CD4-positive, CD25-positive, alpha-beta regulatory T cell (primary cell): ENCODE measurements at places on chromosomes 5 and 9.
A peak's percentile ranks its signal among the peaks of the same experiment; 100 is the strongest.

DNA sequence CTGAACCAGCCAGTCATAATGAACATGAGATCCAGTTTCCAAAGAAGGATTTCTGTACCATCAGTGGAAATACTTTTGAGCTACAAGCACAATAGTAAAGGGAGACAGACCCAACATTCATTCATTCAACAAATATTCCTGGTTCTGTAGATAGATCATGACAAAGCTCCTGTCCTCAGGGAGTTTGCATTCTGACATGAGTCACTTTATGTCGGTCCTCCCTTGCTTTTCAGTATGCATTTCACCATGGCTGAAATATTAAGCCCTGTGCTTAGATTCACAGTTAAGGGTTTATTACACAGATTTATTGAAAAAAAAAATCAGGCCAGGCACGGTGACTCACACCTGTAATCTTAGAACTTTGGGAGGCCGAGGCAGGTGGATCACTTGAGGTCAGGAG lies 5.4 kb upstream of the MYOT start:
- no peak for DNase-seq

DNA sequence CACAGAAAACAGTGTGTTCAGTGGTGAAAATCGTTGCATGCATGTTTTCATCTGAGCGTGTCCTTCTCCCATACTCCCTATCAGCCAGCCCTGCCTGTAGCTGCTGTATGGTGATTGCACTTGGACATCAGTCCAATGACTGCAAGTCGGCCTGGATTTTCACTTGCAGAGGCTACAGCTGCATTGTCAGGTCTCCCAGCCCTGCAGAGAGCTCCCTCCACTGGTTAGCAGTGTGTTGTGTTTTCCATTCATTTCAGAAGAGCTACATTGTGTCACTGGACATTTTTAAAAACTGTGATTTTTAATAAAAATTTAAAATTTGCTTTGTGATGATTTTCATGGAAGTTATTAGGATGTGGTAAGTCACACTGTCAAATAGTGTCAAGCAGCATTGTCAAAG lies 96.6 kb downstream of the SYK start:
- DNase-seq, result no peak

GRCh38 chr5:153654504-153655200 lies 164.2 kb downstream of the GRIA1 start:
- no peak for DNase-seq

DNA sequence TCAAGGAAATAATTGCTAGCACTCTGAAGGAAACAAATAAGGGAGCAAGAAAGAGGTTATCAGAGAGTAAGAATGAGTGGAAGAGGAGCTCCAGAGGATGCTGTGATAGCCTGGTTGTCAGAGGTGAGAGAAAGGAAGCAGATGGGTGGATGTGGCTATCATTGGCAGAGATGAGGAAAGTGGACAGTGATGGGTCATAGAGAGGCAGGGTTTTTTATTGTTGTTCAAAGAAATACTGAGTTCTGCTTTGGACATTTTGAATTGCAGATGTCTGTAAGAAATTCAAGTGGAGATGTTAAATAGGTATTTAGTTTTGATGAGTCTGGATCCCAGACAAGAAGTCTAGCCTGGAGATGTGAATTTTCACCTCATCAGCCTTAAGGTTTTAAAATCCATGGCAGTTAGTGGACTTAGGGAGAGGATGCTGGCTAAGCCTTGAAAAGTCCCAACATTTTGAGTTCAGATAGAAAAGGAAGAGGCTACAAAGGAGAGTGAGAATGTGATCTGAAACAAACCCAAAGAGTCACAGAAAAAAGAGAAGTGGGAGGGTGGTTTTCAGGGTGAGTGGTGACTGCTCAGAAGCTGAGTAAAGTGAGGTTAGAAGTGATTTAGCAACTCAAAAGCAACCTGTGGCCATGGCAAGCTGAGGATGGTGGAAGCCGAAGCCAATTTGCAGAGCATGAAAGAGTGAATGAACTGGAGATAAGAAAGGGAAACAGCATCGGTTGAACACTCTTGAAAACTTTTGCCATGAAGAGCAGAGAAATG lies 50.4 kb downstream of the PPIC start:
- no peak for DNase-seq

- DNase-seq, result no peak
Measured at GRCh38 chr5:24923400-24923799, 278.6 kb upstream of the CDH10 start.

- DNase-seq, result peak; percentile 14
Measured at GRCh38 chr9:112180387-112180881, 5.3 kb upstream of the SUSD1 start.

DNA sequence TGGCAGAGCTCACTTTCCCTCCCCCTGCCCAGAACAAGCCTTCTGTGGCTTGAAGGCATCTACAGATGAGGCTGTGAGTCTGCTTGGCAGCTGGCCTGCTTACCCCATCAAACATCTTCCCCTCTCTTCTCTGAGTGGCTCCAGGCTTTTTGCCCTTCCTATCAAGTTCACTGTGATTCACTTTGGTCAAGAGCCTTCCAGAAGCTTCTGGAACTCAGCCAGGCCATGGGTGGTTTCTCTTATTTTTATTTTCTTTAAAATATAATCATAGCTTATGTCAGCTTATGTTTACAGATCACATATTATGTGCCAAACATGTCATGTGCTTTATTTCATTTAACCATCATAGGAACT lies 267.0 kb downstream of the SEC61B start:
- DNase-seq, result no peak

DNA sequence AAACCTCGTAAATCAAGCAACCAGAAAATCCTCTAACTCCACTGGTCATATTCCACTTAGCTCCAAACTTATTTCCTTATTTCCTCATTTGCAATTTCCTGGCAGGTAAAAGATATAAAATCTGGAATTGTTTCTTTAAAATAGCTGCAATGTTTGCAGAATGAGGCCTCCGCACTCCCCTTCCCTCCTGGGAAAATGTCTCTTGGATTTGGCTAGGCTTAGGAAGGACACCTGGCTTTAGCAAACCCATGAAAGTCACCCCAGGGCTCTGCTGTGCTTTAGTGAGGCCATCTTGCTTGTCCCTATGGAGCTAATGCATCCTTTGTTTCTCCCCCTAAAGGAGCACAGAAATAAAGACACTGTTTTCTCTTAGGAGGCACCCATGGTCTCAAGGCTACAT lies 10.5 kb downstream of the ARSB start:
- no peak for DNase-seq

DNA sequence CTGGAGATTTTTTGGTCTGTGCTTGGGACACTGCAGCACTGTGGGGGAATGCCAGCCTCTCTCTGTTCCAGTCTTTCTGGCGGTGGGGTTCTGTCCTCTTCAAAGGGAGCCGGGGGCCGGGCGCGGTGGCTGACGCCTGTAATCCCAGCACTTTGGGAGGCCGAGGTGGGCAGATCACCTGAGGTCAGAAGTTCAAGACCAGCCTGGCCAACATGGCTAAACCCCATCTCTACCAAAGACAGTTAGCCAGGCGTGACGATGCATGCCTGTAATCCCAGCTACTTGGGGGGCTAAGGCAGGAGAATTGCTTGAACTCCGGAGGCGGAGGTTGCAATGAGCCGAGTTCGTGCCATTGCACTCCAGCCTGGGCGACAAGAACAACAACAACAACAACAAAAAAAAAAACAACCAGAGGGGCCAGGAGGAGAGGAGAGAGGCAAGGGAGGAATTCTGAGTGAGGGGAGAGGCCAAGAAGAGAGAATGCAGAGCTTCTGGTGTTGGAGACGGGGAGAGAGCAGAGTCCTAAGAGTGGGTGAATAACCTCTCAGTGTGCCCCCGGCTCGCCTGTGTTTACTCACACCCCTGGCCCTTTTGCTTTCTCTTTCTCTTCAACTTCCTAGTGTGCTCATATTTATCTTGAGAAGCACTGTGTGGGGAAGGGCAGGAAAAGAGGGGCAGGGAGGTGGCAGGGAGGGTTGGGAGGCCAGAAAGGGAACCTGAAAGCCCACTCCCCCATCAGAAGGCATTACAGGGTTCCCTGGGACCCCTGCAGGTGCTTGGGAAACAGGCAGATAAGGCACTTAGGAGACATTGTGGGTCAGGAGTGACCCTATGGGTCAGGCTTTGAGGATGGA lies 3.2 kb upstream of the SET start:
- DNase-seq, result no peak
